ENCODE measurements at places on chromosomes 13 and 19. TPM values are rescaled to one million over a fixed set of nuclear protein-coding genes. Genes with fewer than 3 reads are reported as not detected.

DNA sequence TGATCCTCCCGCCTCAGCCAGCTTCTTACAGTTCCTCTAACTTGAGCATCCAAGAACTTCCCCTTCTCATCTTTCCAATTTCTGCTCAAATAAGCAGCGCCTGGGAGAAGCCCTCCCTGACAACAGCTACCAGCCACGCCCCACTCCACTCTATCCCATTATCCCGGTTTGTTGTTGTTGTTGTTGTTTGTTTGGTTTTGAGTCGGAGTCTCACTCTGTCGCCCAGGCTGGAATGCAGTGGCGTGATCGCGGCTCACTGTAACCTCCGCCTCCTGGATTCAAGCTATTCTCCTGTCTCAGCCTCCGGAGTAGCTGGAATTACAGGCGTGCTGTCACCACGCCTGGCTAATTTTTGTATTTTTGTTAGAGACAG is 822 bp upstream of the PTPRS start:
- DNase-seq, result no peak

The KLF5 gene
- 0.83 TPM for total RNA-seq

GRCh38 chr19:47026156-47026555 is 6.5 kb downstream of the NPAS1 start:
- no peak for DNase-seq

The TPP2 gene
- total RNA-seq, result 60.3 TPM

The ADGRE3 gene
- not detected for total RNA-seq

DNA sequence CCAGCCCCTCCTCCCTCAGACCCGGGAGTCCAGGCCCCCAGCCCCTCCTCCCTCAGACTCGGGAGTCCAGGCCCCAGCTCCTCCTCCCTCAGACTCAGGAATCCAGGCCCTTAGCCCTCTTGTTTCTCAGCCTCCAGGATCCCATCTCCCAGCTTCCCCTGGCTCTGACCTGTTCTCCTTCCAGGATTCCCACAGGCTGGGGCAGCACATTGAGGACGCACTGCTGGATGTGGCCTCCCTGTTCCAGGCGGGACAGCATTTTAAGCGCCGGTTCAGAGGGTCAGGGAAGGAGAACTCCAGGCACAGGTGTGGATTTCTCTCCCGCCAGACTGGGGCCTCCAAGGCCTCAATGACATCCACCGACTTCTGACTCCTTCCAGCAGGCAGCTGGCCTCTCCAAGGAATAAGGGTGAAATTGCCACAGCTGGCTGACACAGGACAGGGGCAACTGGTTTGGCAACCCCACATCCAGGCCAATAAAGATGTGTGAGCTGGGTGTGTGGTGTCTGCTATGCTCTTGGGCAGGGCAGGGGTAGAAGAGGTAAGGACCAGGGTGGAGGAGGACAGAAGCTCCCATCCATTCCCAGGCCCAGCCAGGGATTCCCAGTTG is 22.4 kb downstream of the CPT1C start:
- no peak for DNase-seq

GRCh38 chr19:15280915-15281683 is 48.9 kb upstream of the EPHX3 start:
- peak; percentile 86 for DNase-seq

DNA sequence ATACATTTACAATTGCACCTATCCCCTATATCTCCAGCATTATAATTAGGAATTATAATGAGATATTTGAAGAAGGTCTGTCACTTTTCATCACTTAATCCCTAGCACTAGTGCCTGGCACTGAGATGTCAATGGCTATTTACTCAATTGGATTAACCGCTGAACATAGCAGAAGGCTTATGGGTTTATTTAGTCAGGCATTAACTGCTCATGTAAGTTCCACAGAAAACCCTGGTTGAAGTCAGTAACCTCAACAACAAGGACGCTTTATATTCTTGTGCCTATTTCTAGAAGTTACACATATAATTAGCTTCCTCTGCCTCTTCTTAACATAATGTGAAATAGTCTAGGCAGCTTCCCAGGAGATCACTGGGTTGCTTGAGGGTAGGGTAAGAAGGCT is 107.5 kb upstream of the POSTN start:
- DNase-seq, result no peak

- peak; percentile 68 for DNase-seq
These were observed 17.8 kb upstream of the ADGRE5 start for GRCh38 chr19:14363183-14364097.

DNA sequence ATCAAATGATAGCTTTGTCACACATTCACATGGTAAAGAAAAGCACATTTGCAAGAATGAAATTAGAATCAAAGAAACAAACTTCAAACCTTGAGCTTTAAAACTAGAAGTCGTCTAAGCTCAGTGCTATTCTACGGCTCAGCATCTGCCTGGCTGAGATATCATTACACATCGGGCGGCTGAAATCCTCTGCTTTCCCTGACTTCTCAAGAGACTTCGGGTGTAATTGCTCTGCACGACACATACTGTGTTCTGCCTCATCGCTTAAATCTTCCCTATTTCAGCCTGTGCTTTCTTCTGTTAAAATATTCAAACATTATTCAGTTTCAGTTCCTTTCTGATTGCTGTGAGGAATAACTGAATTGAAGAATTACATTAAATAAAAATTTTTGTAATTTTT is 265.3 kb downstream of the NALCN start:
- DNase-seq, result peak; percentile 38

GRCh38 chr19:2315121-2315817 is 7.3 kb upstream of the LINGO3 start:
- DNase-seq, result no peak

DNA sequence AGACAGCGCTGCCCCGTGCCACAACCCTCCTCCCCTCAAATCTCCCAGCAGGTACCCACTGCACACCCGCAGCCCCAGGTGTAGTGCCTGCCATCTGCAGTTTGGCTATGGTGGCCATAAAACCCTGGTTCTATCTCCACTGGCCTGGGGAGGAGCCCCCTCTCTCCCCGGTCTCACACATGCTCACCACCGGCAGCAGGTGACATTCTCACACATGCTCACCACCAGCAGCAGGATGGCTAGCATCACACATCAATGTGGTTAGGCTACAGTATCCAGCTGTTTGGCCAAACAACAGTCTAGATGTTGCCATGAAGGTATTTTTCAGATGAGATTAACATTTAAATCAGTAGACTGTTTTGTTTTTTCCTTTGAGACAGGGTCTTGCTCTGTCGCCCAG is 31.1 kb downstream of the ELL start:
- DNase-seq, result no peak

DNA sequence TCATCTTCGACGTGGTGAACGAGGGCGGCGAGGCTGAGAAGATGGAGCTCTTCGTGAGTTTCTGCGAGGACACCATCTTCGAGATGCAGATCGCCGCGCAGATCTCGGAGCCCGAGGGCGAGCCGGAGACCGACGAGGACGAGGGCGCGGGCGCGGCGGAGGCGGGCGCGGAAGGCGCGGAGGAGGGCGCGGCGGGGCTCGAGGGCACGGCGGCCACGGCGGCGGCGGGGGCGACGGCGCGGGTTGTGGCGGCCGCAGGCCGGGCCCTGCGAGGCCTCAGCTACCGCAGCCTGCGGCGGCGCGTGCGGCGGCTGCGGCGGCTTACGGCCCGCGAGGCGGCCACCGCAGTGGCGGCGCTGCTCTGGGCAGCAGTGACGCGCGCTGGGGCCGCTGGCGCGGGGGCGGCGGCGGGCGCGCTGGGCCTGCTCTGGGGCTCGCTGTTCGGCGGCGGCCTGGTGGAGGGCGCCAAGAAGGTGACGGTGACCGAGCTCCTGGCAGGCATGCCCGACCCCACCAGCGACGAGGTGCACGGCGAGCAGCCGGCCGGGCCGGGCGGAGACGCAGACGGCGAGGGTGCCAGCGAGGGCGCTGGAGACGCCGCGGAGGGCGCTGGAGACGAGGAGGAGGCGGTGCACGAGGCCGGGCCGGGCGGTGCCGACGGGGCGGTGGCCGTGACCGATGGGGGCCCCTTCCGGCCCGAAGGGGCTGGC is 52.6 kb downstream of the MAP4K1 start:
- no peak for DNase-seq

- peak; percentile 78 for DNase-seq
These were observed 20.1 kb downstream of the COL4A2 start for GRCh38 chr13:110327051-110327721.

- no peak for DNase-seq
These were observed 17.6 kb upstream of the MIER2 start for GRCh38 chr19:362154-362553.

The FGF22 gene
- total RNA-seq, result under 0.01 TPM

DNA sequence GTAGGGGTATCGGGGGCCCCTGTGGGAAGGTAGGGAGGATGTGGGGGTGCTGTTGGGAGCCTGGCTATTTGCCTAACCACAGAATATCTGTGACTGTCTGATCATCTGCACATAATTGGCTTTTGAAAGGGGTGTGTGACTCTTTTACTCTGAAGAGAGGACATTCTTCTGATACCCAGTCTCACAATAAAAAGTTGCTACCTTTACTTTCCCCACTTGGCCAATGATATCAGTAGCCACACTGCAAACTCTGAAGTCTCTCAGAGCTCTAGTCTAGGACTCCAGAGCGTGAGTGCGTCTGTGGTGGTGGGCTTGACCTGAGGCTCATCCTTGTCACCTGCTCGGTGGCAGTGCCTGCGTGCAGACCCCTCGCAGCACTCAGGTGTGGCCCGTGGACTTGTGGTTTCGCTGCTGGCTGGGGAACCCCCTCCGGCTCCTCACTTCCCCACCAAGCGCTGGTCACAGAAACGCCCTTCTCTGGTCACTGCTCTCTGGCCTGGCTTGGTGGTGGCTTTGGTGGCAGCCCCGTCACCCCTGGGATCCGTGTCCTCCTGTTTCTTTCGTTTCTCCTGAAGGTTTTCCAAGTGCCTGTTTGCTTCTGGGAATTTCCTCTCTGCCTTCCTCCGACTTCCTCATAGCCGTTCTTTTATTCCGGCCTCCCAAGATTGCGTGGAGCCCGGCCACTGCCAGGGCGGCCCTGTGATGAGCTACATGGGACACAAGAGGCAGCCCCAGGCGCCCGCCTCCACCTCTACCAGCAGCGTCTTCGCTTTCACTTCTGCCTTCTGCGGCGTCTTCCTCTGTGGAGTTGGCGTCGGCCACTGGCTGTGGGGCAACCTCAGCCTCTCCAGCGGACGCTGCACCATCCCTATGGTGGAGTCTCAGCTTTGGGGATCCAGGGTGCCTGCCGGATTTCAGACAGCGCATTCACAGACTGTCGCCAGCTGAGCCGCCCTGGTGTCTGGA is 78.0 kb downstream of the ATP11A start:
- no peak for DNase-seq

The ZNF563 gene
- 5.3 TPM for total RNA-seq

The PTH2 gene
- not detected for total RNA-seq

The TPRX2 gene
- total RNA-seq, result not detected

The GARIN5A gene
- 0.66 TPM for total RNA-seq

The ZFP28 gene
- total RNA-seq, result 8.0 TPM

DNA sequence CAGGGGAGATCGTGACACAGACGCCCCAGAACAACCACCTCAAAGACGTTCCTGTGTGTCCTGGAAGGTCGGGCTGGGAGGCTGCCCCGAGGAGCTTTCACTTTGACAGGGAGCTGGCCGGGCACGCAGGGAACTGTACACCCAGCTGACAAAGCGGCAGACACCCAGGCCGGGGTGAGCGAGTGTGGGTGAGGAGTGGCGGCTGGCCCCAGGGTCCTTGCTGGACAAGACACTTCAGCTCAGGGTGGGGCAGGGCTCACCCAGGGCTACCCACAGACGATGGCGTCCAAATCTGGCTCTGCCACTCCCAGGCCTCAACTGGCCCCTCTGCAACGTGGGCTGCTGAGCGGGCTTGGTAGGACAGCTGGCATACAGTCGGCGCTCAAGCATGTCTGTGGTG is 2.0 kb downstream of the FGF22 start:
- no peak for DNase-seq

- peak; percentile 49 for DNase-seq
These were observed 5.0 kb upstream of the LENG1 start for GRCh38 chr19:54164369-54165068.

GRCh38 chr19:5652261-5652660 is 28.1 kb downstream of the MICOS13 start:
- DNase-seq, result no peak

DNA sequence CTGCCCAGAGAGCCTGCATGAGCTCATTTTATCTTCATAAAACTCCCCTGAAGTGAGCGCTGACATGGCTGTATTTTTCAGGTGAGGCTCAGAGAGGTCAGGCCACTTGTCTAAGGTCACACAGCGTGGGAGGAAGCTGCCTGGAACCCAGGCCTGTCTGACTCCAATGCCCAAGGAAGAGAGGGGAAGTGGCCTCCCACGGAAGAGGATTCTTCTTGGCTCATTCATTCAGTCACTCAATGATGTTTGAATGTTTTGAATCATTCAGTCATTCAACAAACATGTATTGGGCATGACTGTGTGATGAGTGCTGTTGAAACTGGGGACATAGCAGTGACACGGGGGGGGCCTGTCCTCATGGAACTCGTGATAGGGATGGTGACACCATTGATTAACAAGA is 12.0 kb downstream of the ACTL9 start:
- DNase-seq, result no peak

GRCh38 chr13:92530364-92530763 is 696.2 kb upstream of the GPC6 start:
- peak; percentile 41 for DNase-seq

GRCh38 chr19:3722443-3723109 is 14.4 kb downstream of the TJP3 start:
- DNase-seq, result no peak

DNA sequence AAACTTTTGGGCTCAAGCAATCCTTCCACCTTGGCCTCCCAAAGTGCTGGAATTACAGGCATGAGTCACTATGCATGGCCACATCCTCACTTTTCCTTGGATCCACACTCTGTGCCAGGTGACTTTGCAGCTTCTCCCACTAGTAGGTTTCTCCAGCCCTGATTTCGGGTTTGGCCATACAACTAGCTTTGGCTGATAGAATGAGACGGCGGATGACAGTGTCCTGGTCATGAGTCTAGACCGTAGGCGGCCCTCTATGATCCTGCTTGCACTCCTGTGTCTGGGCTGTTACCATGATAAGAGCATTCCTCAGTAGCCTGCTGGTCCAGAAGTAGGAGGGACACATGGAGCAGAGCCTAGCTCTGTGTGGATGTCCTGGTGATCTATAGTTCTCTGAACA is 112.5 kb upstream of the KL start:
- DNase-seq, result peak; percentile 73

GRCh38 chr19:18682807-18683108 is 722 bp upstream of the CRTC1 start:
- no peak for DNase-seq

DNA sequence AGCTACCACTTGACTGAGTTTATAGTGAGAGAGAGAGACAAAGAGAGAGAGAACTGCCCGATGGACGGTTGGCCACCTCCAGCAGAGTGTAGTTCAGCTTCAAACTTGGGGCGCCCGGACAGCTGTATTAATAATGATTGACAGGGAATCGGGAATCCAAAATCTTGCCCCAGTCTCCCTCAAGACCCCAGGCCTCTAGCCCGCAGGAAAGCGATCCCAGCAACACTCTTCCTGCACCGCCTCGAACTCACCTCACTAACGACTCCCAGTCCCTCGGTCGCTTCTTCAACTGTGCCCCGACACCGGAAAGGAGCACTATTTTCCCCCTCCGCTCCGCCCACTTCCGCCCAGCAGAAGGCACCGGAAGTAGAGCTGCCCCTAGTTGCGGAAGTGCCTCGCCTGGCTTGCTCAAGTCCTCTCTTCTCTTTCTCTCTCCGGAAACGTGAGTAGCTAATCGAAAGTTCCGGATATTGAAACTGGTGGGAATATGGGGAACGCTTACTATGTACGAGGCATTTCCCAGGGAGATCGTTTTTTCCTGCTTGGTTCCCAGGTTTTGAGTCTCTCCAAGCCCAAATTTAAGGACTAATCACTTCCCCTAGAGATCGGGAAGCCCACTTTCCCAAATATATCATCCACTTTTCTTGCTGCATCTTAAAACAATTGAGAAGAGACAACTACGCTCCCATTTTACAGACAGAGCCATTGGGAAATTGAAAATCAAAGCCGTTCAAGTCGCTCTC is at the start of gene NOSIP:
Gene NOSIP (minus strand): TSS at position 293 of the 743 bp plus-strand sequence. CDS start 19,865 bp downstream, outside the sequence.
- peak; percentile 96 for DNase-seq

Measured in fibroblast of lung (primary cell).